ENCODE measurements at places on chromosomes 1 and 21.

DNA sequence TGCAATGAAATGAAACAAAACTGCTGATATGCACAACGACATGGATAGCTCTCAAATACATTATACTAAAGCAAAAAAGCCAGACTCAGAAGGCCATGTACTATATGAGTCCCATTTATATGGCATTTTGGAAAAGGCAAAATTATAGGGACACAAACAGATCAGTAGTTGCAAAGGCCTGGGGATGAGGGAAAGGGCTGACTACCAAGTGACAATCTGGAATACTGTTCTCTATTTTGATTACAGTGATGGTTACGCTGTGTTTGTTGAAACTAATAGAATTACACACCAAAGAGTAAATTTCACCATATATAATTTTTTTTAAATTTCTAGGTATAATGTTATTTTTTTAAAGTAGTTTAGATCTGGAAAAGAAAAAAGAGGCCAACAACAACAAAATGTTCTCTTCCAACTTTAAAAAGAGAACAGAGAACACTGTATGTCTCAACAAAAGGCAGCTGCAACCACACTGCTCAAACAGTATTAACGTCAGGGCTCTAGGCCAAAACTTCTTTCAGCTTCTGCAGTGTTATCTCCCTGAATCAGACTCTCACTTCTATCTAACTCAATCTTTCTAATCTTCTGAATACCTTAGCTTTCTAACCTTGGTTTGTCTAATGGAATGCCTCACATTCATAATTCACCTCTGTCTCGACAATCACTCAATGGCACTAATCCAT, 75.8 kb downstream of the FOXJ3 start:
- peak; percentile 34 for DNase-seq

DNA sequence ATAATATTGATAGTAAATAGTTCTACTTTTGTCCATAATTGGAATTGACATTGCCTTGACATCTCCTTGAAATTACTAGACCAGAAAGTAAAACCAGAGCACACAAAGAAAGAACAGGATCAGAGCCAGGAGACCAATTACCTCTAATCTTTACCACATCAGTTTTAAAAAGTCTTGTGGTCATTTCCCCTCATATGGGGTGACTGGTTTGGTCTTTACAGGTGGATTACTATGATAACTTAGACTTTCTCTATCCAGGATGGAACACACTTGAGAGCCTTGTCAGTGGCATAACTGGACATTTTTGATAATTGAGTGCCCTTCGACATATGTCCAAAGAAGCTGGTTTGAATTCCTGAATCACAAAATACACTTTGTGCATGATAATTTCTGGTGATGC, 1148.1 kb upstream of the NCAM2 start:
- no peak for DNase-seq

DNA sequence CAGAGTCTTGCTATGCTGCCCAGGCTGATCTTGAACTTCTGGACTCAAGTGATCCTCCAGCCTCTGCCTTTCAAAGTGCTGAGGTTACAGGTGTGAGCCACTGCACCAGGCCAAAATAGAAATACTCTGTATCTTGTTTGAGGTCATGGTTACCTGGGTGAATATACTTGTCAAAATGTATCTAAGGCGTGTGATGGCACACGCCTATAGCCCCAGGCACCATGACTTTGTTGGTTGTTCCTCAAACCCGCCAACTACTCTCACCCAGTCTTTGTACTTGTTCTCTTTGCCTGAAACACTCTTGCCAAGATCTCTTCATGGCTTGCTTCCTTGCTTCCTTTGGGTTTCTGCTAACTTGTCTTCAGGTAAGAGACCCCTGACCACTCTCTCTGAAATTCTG, 38.0 kb upstream of the RGS5 start:
- no peak for DNase-seq

GRCh38 chr1:41648230-41648629, 163.7 kb upstream of the EDN2 start:
- no peak for DNase-seq

DNA sequence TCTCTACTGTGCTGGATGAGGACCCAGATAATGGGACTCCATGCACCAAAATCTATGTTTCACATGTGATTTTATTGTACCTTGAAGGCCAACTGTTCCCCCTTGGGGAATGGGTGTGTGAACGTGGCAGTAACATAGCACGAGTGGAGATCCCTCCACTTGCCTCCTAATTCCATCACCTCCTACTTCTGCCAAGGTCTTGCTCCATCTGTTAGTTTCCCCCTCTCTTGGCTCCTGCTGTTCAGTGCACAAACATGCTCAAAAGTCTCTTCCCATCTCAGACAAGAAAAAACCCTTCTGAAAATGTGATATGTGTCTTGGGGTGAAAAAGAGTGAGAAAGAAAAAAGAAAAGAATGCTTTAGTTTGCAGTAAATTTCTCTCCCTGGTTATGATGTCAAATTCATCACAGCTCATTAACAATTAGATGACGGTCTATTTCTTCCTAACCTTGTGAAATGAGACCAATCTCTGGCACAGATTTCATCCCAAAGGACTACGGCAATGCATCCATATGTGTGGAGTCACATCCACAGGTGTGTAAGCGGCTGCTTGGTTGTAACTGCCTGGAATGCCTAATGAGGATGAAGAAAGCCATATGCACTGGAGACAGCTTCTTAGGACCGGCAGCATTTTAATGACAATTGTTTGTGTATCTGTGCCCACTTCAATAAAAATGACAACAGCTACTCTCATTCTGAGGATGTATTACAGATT, 79.3 kb upstream of the DIRAS3 start:
- DNase-seq: no peak

GRCh38 chr1:162357681-162358266, 18.9 kb downstream of the SPATA46 start:
- peak; percentile 47 for DNase-seq

DNA sequence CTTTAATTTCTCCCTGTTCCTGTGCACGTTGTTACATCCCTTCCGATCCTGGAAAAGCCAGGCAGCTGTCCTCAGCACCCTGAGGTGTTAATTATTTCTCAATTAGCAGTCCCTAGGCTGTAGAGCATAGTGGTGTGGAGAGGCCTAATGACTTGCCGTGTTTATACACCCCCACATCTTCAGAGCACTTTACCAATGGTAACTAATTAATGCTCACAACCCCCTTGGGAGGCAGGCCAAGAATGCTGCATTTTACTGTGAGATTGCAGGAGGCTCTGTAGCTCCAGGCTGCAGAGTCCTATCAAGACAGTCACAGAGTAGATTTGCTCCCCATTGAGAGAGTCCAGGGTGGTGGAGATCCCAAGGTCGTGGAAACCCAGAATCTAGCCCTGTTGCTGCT, 2.4 kb upstream of the PARS2 start:
- no peak for DNase-seq

DNA sequence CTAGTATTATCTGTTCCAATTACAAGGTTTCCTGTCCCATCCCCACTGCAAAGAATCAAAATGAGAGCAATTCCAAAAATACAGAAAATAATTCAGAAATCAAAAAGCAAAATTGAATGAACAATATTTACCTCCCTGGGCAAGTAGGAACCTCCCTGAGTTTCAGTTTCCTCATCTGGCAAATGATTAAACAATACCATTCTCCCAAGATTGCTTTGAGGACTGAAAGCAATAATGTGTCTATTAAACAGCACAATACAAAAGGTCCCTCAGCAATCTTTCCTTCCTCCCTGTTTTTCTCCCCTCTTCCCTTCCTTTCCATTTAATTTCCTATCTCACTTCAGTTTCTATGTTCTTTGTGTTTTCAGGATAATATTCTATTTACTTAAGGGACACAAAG, 171.0 kb downstream of the ZC3H11B start:
- DNase-seq: no peak

DNA sequence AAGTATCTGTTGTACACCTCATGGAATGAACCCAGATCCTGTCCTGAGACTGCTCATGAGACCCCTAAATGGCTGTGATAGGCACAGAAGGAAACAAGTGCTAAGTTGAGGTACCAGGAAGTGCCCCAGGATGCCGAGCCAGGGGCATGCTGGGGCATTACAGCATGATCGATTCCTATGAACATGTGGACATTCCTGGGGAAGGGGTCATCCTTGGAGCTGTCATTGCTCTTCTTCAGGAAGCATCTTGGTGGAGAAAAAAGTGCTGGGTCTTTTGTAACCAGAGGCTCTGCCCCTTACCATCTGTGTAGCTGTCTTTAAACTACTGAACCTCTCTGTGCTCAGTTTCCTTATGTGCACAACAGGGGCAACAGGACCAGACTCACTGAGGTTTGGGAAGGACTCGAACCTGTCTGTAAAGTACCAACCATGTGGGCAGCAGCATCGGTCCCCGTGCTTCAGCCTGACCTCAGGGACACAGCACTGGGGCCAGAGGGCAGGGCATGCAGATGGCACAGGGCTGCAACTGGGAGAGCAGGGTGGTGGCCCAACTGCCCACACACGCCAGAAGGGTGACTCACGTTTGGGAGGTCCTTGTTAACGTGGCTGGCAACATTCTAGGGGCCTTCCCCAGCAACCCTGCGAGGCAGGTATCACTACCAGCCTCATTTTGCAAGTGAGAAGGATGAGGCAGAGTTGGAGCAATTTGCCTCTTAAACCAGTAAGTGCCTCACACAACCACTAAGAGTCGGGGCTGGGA, 142.3 kb upstream of the EDN2 start:
- DNase-seq: no peak

GRCh38 chr1:40838045-40838979, 23.9 kb downstream of the CITED4 start:
- DNase-seq: peak; percentile 53

Measured in testis (tissue), 5 donors.